Smooth muscle cell of the brain vasculature (primary cell): ENCODE measurements at places on chromosomes 12 and 14.

DNA sequence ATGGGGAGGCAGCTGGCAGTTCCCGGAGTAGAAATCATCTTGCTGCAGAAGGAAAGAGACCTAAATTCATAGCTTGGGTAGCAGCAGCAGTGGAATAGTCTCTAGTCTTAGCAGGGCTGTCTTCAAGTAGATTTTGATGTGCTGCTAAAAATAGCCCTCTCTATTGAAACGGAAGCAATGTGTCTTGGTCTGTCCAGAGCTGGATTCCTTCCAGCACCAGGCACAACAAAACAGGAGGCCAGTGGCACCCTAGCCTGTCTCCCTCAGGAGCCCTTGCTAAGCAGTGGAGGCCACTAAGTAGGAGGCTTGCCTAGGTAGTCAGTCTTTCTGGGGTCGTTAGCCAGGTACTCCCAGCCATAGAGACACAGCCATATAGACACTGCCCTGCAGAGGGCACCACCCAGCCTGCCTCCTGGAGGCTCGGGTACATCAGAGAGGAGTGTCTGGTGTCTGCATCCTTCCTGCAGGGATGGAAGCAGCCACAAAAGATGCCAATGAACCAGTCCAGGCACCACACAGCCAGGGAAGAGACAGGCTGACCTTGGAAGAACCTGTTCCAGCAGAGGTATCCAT, 97.5 kb downstream of the CRACR2A start:
- DNase-seq, result no peak

- DNase-seq, result no peak
Observed at GRCh38 chr12:55653031-55653430, 16.3 kb downstream of the OR10P1 start.

DNA sequence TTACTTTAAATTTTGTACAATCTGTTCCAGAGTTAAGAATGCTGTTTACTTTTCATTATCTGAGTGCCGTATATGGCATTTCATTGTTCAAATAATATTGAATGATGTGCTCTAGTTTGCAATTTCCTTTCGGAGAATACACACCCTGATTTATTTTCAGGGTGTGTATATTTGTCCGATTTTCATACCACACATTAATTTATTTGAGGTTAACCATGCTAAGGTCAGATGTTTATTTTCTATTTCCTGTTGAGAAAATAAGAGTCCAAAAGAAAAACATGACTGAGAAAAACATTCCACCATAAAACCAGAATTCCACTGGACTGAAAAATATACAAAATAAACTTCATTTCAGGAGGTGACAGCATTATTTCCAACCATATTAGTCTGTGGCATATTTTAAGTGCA, 64.2 kb upstream of the OVCH1 start:
- no peak for DNase-seq

- no peak for DNase-seq
Observed at GRCh38 chr12:6824901-6825381, 3.3 kb upstream of the P3H3 start.

DNA sequence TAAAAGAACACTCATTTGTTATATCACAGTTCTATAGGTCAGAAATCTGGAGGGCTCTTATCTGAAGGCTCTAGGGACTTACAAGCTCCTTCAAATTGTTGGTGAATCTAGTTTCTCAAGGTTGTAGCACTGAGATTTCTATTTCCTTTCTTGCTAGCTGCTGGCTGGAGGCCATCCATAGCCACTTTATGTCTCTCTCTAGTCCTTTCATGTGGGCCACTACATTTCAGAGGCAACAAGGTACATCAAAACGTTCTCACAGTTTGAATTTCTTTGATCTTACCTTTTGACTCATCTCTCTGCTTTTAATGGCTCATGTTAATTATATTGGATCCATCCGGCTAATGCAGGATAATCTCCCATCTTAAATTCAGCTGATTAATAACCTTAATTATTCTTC, 286.8 kb downstream of the DIO2 start:
- no peak for DNase-seq

- peak; percentile 7 for DNase-seq
Observed at GRCh38 chr12:76611533-76611932, 52.0 kb upstream of the OSBPL8 start.

DNA sequence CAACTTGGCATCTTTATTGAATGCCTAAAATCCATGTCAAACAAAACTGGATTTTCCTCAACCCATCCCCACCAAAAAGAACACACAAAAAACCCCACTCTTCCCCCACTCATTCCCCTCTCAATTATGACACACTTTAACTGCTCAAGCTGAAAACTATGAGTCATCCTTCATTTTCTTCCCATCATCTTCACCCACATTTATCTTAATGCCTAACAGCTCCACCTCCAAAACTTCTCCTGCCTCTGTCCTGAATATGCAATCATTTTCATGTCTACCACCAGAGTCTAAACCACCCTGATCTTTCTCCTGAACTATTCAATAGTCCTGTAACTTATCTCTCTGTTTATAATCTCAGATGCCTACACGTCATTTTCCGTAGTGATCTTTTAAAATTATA, 239.7 kb downstream of the BCAT1 start:
- no peak for DNase-seq

- no peak for DNase-seq
Observed at GRCh38 chr12:118377884-118378470, 1.6 kb downstream of the SUDS3 start.

DNA sequence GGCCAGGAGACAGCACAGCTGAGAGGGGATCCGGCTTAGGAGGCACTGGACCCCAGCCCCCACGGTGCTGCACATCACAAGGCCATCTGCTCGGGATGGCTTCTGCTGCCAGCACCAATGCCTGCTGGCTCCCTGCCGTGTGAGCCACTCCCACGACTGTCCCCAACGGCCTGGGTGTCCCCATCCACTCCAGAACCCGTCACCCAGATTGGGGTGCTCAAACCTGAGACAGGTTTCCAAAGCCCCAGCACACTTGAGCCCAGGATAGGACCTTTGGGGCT, 102.4 kb downstream of the RFLNA start:
- no peak for DNase-seq

- DNase-seq, result no peak
Observed at GRCh38 chr12:111826316-111826715, 15.7 kb upstream of the MAPKAPK5 start.

DNA sequence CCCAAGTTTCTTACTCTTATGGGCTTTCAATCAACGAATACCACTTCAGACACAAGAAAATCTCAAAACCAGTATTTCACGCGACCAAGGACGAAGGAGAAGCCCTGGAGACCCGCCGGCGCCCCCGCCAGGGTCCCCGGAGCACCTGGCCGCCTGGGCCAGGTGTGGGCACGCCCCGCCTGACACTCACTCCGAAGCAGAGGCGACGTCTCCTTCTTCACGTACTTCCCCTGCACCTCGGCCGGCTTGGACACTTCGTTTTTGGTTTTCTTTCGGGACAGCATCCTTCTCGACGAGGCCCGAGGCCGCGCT, 466 bp downstream of the SAV1 start:
- no peak for DNase-seq

GRCh38 chr12:11706509-11707379, 57.3 kb downstream of the ETV6 start:
- no peak for DNase-seq

DNA sequence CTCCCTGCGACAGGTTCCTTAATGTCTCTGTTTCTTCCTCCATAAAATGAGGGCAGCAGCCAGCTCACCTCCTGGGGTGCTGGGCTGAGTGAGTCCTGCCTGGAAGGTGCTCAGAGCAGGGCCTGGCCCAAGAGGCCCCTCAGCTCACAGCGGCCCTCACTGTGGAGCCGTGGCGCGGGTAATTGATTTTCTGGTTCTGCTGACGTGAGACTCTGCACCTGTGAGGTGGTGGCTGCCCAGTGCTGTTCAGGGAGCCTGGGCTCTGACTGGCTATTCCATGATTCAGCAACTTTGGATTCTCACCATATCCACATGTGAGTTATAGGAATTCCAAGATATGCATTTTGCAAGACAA, 266.6 kb downstream of the ADGRD1 start:
- DNase-seq, result no peak

DNA sequence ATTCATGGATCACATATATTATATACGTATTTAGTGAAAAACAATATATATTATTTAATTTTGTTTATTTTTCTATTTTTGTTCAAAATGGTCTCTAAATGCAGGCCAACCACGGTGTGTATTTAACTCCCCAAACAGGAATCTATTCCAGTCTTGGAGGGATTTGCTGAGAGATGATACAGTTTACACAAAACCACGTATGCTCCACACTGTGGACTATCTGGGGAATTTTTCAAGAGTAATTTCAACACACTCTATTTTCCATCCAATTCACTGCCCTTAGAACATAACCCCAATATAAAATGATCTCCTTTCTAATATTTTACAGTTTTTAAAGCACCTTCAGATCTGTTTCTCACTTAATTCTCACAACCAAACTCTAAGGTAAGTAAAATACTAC, 15.3 kb downstream of the EML1 start:
- DNase-seq, result no peak

- DNase-seq, result no peak
Observed at GRCh38 chr12:64192644-64193444, 29.3 kb downstream of the KICS2 start.

- no peak for DNase-seq
Observed at GRCh38 chr12:55874443-55874842, 31.7 kb upstream of the MMP19 start.

DNA sequence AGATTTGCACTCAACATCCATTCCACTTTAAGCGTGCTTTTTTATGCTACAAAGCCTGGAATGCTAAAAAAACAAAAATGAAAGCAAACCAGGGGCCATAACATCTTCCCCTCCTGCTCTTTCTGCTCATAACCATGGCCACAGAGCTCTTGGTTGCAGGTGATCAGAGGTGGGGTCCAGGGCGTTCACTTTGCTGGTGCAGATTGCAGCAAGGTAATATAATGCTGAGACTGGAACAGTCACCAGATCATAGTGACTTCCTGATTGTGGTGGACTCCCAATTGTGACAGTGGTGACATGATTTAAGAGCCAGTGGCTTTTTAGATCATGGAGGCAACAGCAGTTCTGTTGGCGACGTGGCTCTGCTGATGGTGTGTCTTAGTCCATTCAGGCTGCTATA, 115.0 kb upstream of the CPM start:
- DNase-seq, result no peak

DNA sequence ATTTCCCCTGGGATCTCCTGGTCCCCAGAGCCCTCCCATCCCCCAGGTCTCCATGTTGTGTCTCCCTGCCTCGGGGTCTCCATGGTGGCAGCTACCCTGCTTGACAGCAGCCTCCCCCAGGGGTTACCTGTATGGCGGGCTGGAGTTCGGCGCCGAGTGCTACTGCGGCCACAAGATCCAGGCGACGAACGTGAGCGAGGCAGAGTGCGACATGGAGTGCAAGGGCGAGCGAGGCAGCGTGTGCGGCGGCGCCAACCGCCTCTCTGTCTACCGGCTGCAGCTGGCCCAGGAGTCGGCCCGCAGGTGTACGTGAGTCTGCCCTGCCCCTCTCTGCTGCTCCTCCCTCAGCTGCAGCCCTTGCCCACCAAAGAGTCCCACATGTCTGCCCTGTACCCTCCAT, 80.9 kb downstream of the WSCD2 start:
- no peak for DNase-seq

DNA sequence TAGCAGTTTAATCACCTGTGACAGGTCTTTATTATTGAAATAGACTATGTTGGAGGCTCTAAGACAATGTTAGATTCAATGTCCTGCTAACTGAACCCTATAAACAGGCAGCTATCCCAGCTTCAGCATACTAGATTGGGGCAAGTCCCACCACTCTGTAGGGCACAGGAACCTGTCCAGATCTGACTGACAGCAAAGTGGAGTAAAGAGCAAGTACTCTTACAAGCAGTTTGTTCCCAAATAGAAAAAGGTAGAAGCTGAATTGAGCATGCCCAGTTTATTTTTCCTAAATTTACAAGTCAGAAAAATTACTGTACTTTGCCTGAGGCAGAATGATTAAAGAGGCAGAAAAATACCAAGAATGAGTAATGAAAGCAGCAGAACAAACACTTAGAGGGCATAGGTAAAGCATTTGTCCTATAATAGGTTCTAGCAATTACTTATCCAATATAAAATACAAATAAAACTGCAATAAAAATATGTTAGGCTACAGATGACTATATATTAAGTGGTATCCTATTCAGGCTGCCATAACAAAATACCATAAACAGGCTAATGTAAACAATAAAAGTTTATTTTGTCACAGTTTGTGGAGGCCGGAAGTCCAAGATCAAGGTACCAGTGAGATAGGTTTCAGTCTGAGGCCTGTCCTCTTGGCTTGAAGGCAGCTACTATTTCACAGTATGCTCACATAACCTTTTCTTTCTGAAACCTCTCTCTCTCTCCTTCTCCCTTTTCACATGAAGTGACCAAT, 868.2 kb downstream of the C12orf50 start:
- no peak for DNase-seq

- no peak for DNase-seq
Observed at GRCh38 chr12:78918268-78918667, 53.7 kb downstream of the SYT1 start.

DNA sequence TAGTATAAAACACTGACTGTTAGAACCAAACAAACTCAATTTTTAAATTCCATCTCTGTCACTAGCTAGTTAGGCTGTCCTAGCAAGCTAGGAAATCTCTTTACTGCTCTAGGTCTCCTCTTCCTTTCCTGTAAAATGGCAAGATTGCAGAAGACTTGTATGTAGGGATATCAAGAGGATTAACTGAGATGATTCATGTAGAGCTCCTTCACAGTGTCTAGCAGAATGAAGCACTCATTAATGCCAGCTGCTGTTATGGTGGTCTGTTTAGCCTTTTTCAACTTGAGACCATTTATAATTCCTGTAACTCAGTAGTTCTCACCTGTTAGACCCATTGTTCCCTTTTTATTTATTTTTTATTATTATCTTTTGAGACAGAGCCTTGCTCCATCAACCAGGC, 67.8 kb upstream of the KCNH3 start:
- no peak for DNase-seq

DNA sequence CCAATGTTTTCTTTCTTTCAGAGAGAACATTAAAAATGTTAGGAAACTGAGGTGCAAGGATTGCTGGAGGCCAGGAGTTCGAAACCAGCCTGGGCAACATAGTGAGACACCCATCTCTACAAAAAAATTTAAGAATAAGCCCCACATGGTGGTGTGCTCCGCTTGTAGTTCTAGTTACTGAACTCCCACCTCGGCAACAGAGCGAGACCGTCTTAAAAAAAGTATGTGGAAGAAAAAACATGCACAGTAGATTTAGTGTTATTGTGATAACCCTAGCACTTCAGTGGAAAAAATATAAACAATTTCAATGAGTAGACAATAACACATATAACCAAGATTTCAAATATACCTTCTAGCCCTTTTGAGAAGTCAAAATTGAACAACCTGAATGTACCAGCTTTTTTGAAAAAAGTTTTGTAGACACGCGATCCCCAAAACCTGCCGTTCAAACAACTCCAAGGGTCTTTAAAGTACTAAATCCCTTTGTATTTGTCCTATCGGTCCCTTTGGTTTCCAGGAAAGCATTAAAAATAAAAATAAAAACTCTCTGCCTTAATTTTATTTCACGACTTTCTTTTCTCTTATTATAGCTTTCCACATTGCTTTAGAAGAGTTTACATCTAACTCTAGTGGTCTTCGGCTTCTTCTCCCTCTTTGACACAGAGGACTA, 1.0 kb upstream of the ANO6 start:
- no peak for DNase-seq

- DNase-seq, result no peak
Observed at GRCh38 chr12:90036637-90037036, 328.0 kb upstream of the ATP2B1 start.
